ENCODE measurements at places on chromosomes 3 and 15.
A peak's percentile ranks its signal among the peaks of the same experiment; 100 is the strongest.

GRCh38 chr15:90376789-90377188, 11.3 kb upstream of the IQGAP1 start:
- peak; percentile 29 for DNase-seq

- DNase-seq, result no peak
These were observed 64.3 kb downstream of the MTHFS start for GRCh38 chr15:79832367-79833120.

DNA sequence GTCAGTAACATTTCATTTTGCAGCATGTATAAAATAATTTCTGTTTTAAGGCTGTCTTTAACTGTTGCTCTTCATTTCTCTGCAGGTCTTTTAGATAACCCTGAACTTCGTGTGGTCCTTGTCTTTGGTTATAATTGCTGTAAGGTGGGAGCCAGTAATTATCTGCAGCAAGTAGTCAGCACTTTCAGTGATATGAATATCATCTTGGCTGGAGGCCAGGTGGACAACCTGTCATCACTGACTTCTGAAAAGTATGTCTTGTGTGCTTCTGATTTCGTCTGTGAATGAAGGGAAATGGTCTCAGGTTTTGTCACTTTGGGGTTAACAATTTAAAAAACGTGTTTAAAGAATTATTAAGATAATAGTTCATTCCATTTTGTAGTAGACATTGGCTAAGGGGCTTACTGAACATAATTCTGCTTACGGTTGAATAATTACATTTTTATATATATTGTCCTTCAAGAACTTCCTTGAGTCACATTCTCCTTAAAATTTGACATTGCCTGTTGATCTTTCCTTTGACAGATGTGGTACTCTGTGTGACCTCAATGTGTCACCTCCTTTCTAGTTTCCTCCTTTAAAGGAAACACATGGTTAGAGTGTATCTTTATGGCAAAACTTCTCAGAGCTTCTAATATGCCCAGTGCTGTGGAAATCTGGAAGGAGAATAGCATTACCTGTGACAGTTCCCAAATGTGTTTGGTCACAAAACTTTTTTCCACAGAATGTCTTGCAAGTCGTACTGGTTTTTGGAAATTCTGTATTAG, 26.3 kb downstream of the FBXO22 start:
- no peak for DNase-seq

DNA sequence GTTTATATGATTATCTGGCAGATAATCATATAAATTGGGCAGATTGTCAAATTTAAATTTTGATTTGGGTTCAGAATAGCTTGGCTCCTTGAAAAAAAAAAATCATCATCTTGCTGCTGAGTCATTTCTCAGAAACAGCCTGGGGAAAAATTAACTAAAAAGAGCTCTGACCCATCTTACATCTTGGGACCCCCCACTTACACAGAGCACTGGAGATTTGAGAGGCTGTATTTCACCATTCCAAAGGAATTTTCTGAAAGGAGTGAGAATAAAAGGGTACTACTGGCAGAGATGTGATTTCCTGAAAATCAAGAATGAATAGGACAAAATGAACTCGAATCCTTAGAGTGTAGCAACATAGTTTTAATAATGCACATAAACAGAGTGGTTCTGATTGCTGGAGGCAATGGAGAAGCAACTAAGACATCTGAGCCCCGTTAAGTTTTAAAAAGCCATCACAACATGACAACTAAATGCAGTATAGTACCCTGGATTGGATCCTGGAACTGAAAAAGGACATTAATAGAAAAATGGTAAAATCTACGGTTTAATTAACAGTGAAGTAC, 97.5 kb downstream of the RFTN1 start:
- no peak for DNase-seq

DNA sequence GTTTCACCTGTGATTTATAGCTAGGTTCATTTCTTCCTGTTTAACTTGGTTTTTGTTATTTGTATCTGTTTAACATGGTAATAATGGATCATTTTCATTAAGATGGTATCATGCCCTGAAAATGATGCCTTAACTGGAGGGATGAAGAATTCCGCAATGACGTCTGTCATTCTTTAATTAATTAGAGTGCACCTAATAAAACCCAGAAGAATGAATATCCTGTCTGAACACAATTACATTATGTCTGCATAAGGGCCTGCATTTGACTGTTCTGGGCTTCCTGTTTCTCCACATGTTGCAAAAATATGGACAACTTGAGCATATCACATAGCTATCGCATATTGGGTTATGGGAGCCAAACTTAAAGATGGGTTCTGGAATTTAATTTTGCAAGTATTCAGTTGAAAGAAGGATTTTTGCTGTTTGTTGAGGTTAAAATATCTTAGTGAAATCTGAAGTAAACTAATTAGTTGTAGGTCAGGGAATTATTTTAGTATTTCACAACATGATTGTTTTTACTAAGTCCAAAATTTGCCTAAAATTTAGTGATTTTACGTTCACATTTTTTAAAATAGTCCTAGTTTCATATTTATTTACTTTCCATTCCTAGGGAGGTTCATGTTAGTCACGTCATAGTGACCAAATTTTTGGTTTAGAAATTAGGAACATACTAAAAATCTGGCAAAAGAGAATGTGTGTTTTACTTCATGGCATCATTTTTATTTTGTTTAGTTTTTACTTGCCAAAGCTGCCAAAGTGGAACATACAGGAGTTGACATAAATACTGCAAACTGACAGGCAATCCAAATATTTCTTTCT, 321.0 kb upstream of the TGFBR2 start:
- DNase-seq, result no peak

- DNase-seq, result no peak
These were observed 13.8 kb upstream of the NMNAT3 start for GRCh38 chr3:139691619-139692018.

- no peak for DNase-seq
These were observed 1.7 kb downstream of the STOML1 start for GRCh38 chr15:73990250-73991005.

GRCh38 chr15:55858661-55859060, 115.7 kb upstream of the PRTG start:
- DNase-seq, result no peak

DNA sequence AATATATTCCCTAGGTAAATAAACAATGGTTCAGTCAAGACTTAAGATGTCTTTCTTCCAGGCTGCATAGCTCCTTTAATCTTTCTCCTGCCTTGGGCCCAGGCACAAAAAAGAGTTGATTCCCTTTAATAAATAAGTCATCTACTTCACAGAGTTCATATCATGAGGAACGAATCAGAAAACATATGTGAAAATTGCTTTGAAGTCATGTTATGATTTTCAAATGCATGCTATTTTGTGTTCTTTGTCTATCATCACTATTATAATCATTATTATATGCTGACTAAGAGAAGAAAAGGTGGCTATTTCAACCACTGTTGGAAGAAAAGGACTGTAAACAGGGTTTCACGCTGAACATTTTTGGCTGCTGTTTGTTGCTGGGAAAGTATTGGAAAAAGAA, 70.4 kb downstream of the LSAMP start:
- DNase-seq, result no peak

GRCh38 chr15:101491734-101492640, 2.5 kb upstream of the PCSK6 start:
- DNase-seq, result no peak

GRCh38 chr3:64023861-64024223, 548 bp upstream of the PSMD6 start:
- no peak for DNase-seq

DNA sequence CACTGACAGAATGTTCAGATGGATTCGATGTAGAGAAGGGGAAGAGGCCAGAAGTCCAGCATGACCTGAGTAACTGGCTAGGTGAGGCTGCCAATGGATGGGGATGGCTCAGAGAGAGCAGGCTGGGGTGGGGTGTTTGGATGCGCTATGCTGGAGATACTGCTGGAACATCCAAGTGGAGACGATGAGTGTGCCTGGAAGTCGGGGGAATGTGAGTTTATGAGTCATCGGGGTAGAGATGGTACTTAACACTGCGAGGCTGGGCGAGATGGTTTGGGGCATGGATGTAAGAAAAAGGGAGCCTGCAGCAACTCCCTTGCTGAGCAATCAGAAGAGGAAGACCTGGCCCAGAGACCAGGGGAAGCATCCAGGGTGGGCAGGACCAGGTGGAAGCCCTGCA, 180.7 kb downstream of the SLCO3A1 start:
- DNase-seq, result no peak

GRCh38 chr3:73332558-73332957, 271.1 kb downstream of the EBLN2 start:
- no peak for DNase-seq

DNA sequence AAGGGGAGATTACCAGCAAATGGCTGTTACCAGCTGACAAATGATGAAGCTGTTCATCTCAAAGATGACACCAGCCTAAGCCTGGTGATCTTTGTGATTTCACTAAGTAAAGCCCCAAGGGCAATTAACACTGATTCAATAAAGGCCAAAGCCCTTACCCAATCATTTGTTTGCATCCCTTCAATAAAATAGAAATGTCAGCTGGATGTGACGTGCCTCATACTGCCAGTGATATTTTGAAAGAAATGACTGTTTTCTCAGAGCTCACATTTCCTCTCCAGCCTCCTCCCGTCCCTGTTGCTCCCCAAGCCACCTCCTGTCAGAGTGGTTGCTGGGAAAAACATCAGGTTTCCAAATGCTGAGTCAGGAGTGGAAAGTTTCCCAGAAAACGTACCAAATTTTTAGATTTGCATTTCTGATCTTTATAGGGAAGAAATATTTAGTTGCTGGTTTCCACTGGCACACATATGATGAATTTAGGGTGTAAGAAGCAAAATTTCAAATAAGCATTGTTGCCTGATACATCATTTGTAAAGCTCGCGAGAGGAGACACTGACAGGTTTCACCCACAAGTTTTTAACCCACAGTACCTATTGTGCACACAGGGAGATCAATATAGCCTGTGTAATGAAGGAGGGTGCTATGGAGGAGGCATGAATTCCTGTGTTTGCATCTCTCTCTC, 21.0 kb downstream of the C2CD4A start:
- DNase-seq, result no peak

- no peak for DNase-seq
These were observed 36.4 kb upstream of the PARL start for GRCh38 chr3:183921096-183921495.

DNA sequence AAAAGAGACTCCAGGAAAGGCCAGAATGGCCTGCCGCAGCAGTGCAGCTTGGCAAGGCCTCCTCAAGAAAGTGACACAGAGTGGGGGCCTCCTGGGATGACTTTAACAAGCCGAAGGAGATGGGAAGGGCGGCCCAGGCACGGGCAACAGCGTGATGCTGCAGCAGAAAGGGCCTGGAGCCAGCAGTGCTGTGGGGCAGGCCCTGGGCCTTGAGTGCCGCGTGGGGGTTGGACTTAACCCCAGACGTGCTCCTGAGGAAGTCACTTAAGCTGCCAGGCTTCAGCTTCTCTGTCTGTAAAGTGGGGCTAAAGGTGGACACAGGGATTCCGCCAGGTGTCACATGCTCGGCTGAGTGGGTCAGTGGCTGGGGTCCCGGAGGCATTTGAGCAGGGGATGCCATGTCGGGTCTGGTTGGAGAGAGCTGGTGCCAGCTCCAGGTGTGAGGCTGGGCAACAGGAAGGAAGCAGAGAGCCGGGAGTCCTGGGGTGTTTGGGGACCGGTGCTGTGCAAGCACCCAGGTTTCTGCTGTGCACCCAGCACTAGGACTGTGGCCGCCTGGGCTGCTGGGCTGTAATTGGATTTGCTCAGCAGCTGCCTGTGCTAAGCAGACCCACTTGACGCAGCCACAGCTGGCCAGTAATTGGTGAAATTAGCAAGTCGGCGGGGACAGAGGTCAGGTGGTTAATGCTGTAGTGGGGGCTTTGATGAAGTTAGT, 7.8 kb downstream of the DNAJB8 start:
- no peak for DNase-seq

GRCh38 chr3:177358091-177358976, 161.1 kb upstream of the TBL1XR1 start:
- DNase-seq, result peak; percentile 52

DNA sequence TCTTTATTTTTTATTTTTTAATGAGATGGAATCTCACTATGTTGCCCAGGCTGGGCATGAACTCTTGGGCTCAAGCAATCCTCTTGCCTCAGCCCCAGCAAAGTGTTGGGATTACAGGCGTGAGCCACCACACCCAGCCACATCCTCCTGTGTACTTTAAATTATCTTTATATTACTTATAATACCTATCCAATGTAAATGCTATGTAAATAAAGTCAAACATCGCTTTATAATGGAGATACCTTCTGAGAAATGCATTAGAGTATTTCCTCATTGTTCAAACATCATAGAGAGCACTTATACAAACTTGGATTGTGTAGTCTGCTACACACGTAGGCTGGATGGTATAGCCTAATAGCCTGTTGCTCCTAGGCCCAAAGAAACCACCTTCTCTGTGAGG, 41.4 kb upstream of the MAGI1 start:
- DNase-seq, result no peak

GRCh38 chr3:81920816-81921215, 159.4 kb upstream of the GBE1 start:
- DNase-seq, result no peak

DNA sequence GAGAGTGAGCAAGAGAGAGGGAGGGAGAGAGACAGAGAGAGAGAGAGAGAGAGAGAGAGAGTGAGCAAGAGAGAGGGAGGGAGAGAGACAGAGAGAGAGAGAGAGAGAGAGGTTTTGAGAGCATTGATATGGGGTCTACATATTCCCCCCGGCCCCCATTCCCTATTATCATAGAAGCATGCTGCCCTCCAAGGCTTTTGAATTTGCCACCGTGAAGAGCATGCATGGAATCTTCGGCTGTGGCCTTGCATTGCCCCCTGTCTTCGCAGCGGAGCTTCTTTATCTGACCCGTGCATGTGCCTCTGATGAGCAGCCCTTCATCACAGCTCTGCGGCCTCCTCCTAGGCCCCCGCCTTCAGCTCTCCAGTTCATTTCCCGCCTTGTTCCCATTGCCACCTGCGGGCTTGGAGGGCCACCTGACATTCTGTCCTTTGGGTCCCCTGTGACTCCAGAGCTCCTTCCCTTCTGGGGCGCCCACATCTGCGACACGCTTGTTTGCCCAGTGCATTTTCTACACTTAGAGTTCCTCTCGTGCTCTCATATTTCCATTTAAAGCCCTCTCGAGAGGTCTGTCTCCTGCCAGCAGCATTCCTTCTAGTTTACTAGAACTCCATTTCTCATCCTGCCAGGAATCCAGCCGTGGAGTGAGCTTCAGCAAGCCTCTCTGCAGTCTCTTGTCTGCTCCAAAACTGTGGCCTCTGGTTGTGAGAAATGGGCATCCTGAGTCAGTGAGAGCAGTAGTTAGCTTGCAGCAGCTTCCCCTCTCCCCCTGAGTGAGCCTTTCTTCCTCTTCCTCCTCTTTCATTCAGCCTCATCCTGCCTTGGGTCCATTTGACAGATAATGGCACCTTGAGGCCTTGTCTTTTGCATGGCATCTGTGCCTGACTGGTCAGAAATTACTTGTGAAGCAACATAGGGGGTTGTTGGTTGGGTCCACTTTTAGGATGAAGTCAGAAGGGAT, 25.3 kb downstream of the LPP start:
- DNase-seq, result no peak
